ENCODE measurements at places on chromosomes 2 and 18.

DNA sequence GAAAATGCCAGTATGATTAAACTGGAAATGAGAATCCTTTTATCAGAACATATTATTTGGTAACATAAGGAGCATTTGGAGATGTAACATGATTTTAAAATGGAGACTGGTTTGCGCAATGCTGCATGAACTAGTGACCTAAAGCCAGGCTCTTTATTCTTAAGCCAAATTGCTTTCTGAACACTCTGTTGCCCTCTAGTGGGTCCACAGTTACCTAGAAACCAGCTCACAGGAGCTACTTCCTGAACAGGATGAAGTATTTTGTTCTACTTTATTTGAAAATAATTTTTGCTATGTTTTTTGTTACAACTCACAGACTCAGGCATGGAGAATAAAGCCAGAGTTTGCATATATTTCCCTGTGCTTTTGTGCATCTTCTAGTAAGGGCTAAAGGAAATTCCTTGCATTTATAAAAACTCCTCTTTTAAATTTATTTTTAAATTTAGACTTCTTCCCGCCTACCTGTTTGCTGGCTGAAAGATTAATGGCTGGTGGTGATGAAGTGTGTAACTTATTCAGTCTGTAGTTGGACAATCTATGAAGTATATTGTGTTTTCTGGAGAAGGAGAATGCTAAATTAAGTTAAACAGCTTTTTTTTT lies 146.7 kb downstream of the PARD3B start:
- DNase-seq, result no peak

- no peak for DNase-seq
These were observed 97.6 kb downstream of the RAPH1 start for GRCh38 chr2:203437511-203437910.

DNA sequence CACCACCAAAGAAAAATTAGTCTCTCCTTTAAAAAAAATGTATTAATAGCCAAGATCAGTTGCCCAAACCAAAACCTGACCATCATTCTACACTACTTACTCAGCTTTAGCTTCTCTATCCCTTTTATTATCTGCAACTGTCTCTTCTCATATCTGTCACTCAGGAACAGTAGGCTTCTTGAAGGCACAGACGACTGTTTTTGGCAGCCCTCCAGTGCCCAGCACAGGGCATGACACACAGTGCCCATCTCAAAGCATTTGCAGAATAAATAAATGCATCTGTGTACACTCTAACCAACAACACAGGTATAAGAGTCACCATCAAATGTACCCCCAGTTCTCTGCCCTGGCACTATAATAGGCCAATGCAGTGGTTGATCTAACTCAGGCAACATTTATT lies 117.2 kb downstream of the UXS1 start:
- DNase-seq, result no peak

- no peak for DNase-seq
These were observed 28.4 kb upstream of the ANKRD44 start for GRCh38 chr2:197339016-197339415.

Data from activated CD8-positive, alpha-beta memory T cell treated with anti-CD3 and anti-CD28 coated beads for 1 hour (primary cell).